ENCODE measurements at places on chromosomes 3 and 15.

DNA sequence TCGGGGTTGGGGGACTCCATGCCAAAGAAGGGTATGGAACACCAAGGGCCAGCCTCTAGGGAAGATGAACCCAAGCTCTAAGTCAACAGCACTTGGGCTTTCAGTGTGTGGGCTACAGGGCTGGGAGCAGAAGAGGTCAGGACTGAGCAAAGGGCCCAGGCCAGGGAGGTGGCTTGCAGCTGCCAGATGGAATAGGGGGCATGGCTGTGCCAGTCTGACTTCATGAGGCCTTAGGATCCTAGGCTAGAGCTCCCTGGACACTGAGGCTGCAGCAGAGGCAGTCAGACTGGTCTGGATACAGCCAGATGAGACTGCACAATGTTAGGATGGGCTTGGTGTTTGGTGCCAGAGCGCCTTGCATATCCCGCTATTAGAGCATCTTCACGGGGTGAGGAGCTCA is 3.8 kb downstream of the RASGRF1 start:
- DNase-seq: no peak

DNA sequence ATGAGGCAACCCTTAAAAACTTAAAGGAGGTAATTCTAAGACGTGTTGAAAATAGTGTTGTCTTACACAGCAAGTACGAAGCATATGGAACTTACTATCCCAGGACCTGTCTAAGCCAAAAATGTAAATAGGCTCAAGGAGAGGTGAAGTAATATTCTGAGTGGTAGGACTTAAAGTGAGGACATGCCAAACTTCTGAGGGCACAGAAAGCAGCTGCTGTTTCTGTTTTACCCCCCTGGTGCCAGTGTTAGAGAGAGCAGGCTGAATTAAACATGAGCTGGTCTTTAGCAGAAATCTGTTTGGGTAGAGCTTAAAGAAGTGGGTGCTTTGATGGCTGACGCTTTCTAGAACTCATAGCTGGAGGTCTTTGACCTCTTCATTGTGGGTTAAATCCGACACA is 149.7 kb upstream of the NPHP3 start:
- DNase-seq: no peak

GRCh38 chr3:48552111-48552951 is 4.3 kb downstream of the PFKFB4 start:
- no peak for DNase-seq

GRCh38 chr3:42165211-42165610 is 74.1 kb downstream of the TRAK1 start:
- DNase-seq: no peak

- no peak for DNase-seq
These were observed 1300.1 kb upstream of the ALCAM start for GRCh38 chr3:104066658-104067057.

GRCh38 chr3:150783920-150784746 is 21.2 kb upstream of the SIAH2 start:
- DNase-seq: no peak

DNA sequence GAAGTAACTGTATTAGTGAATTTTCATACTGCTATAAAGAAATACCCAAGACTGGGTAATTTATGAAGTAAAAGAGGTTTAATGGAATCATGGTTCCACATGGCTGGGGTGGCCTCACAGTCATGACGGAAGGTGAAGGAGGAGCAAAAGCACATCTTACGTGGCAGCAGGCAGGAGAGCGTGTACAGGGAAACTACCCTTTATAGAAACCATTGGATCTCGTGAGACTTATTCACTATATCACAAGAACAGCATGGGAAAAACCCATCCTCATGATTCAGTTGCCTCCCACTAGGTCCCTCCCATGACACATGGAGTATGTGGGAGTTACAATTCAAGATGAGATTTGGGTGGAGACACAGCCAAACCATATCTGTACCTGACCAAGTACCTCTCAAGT is 812.3 kb upstream of the ALCAM start:
- DNase-seq: no peak

- no peak for DNase-seq
These were observed 928.9 kb downstream of the FHIT start for GRCh38 chr3:60322298-60322856.

DNA sequence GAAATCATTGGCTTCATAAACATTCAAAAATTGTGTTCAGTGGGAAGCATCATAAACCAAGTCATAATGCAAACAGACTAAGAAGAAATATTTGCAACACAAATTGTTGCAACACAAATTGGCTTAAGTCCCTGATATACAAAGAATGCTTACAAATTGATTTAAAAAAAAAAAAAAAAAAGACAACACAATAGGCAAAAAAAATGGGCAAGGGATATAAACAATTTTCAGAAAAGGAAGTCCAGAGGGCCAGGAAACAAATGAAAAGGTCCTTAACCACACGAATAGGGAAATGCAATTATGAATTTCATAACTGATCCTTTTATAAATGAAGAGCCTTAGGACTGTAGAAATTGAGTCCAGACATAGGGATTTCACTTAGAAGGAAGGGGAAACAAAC is 98.9 kb downstream of the LRRK1 start:
- no peak for DNase-seq

DNA sequence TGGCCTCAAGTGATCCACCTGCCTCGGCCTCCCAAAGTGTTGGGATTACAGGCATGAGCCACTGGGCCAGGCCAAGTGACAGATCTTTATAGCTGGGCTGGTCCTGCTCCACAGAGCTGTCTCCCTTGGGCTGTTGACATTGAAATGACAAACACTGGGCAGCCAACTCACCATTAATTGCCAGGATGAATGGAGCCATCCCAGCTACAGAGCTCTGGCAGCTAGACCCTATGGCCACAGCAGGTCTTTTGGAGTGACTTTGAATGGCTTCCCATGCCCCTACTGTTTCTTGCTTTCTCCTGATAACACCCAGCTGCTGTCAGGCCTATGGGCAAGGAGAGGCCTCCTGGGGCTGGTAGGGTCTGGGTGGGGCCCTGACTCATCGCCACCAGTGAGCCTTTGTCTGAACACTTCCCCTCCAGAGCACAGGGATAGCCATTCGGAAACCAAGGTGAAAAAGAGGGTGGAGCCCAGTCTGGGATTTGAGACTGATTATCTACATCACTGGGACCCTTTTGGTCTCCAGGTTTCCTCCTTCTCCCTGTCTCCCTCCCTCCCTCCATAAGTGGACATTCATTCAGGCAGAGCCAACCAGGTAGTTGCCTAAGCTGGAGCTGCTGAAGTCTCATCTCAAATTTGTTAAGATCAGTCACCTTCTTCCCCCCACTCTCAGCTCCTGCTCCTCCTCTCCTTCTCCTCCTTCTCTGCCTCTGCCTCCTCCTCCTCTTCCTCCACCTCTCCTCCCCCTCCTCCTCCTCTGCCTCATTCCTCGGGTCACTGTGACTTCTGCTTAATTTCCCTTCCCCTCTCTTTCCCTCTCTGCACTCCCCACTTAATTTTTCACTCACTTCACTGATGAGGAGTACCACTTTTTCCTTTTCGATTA is 34.0 kb downstream of the BHLHE40 start:
- no peak for DNase-seq

DNA sequence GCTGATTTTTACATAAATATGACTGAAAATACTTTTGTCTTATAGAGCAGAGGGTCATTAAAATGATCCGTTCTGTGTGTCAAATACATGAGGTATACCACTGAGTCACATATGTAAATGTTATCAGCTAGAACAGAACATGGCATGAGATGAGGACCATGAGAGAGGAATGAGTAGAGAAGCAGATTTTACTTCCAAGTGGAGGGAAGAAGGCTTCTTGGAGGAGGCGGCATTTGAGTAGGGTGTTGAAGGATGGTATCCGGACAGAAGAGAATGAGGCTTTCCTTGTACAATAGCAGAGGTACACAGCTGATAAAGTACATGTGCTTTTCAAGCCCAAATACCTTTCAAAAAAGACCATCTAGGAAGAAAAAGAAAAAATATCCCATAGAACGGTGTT is 4.8 kb downstream of the LIPC start:
- no peak for DNase-seq

- DNase-seq: no peak
These were observed 112.0 kb upstream of the MCTP2 start for GRCh38 chr15:94119298-94119811.

- no peak for DNase-seq
These were observed 25.8 kb downstream of the DYNC1LI1 start for GRCh38 chr3:32544894-32545293.

DNA sequence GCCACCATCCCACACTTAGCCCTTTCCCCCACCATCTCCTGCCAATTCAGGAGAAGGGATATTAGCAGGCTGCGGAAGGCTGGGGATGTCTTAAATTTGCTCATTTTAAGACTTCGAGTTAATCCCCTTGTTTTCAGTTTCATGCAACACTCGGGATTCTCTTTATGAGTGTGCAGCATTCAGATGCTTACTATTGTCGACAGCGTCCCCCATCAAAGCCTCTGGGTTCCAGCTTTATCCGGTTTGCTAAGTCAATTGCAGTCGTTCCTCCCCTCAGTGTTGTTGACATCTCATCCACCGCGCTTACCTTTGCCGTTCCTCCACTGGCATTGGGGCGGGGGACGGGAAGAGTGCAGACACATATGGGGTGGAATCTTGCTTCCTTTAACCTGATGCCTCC is 220.2 kb downstream of the VPS13C start:
- no peak for DNase-seq

- peak; percentile 87 for DNase-seq
These were observed 17.5 kb upstream of the FANCD2 start for GRCh38 chr3:10008588-10009344.

DNA sequence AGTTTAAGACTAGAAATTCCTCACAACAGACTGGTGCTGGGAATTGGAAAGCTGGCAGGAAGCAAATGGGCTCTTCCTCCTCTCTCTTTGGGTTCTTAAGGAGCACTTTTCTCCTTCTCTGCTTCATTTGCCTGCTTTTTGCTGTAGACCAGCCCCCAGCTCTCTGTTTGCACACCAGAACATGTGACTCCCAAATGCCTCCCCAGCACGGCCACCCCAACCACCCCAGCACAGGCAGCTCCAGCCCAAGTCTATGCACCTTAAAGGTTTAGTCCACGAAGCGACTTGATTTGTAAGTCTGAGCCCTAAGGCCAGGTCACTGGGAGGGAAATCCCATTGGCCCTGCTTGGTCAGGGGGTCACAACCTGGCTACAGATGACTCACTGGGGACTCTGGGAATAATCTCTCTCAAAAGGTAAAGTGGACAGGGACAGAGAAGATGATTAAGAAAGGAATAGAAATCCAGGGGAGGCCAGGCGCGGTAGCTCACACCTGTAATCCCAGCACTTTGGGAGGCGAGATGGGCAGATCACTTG is 377.8 kb upstream of the PROK2 start:
- no peak for DNase-seq

- DNase-seq: peak; percentile 55
These were observed 441.3 kb downstream of the MAGI1 start for GRCh38 chr3:65597226-65597951.

DNA sequence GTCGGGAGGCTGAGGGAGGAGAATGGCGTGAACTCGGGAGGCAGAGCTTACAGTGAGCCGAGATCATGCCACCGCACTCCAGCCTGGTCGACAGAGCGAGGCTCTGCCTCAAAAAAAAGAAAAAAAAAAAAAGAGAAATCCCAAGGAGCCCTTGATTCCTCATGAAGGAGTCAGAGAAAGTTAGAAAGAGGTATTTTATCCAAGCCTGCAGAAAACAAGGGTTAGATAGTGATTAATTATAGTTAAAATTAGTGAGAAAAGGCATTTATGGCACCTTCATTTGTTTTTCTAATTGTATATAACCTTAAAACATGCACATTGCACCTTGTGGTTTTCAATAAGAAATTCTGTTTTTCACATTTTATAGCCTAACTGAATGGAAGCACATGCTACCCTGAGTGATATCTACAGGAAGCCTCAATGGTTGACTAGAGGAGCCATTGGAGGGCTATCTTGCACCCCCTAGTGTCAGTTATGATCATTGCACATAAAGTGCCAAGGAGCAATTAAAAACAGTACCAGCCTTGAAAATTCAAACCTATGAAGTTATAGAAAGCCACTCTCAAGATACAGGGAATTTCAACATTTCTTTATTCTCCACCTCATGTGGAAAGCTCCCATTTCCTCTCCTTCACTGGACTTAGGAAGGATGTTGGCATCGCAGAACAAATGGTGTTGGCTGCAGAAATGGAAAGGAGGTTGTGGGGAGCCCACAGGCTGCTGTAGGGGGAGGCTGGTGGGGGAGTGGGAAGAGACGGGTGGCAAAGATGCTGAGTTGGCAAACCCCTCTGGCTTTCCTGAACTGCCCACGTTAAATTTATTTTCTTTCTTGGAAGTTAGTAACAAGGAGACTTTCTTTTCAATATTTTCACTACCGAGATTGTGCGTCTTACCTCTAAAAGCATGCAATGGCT is 48.5 kb downstream of the ITGA11 start:
- DNase-seq: peak; percentile 54

- no peak for DNase-seq
These were observed 56.1 kb upstream of the SKIL start for GRCh38 chr3:170301405-170301804.

GRCh38 chr3:74332165-74332564 is 282.3 kb downstream of the CNTN3 start:
- no peak for DNase-seq

DNA sequence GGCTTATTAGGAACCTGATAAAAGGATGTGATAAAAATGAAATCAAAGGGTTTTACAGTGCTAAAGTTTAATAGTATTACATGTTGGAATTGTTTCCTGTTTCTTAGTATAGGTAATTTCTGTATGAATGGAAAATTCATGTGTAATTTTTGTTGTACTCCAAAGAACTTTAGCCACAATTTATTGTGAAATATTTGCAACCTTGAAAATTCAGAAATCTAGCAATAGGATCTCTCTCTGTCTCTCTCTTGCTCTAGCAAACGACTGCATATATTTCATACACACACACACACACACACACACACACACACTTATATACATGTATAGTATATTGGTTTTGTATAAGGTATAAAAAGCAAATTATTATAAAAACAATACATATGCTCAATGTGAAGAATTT is 59.6 kb downstream of the PIAS1 start:
- no peak for DNase-seq

- no peak for DNase-seq
These were observed 11.3 kb upstream of the MYZAP start for GRCh38 chr15:57580428-57580827.

DNA sequence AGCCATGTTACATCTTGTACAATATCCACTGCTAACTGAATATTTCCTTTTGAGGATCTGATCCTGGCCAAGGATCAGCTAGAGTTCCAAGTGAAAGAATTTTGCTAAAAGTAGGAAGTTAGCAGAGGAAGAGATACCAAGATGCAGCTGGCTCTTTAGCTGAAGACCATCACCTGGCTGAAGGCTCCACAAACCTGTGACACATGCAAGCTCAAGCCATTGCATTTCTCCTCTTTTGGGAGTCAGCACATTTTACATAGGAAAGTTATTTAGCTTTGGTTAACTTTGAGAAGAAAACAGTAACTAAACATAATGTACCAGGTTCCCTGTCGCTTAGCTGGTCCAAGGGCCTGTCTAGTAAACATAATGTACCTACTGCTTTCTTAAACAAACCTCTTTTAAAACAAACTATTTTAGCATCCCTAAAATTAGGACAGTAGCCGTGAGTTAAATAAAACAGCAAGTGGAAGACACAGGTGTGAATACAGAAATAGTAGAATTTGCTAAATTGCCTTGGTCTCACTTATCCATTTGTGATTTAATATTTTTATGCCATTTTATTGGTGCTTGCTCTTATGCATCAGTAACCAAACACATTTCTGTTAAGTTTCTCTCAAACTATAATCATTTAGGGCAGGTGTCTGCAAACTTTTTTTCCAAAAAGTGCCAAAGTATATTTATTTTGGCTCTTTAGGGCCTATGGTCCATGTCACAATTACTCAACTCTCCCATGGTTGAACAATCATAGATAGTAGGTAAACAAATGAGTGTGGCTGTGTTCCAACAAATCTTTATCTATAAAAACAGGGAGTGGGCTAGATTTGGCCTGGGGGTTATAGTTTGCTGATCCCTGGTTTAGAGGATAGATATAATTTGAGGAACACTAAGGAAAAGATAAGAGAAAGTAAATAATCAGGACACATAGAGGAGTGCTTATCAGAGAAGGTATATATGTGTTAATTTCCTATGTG is 11.2 kb downstream of the GCSAM start:
- DNase-seq: no peak

Measured in AG08396 (cell line).